ENCODE measurements at places on chromosomes 2 and 18.

DNA sequence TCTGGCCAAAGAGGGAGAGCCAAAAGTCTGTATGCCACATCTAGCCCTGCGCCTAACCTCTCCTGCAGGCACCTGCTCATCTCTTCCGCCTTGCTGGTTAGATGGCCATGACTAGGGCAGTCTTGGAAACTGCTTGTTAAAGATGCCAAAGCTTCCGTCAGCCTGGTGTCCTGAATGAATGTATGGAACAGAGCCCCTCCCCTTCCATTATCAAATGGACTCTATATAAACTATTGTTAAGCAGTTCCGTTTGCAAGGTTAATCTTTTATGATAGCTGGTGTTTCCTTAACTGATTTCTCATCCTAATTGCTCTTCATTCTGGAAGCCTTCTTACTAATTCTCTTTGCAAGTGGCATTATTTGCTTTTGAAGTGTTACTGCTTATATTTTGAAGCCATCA lies 87.1 kb downstream of the ATP9B start:
- no peak for DNase-seq

- DNase-seq = no peak
Measured at GRCh38 chr2:133193544-133194361, 374.5 kb downstream of the NCKAP5 start.

GRCh38 chr18:42341423-42341822 lies 386.4 kb downstream of the PIK3C3 start:
- DNase-seq = no peak

DNA sequence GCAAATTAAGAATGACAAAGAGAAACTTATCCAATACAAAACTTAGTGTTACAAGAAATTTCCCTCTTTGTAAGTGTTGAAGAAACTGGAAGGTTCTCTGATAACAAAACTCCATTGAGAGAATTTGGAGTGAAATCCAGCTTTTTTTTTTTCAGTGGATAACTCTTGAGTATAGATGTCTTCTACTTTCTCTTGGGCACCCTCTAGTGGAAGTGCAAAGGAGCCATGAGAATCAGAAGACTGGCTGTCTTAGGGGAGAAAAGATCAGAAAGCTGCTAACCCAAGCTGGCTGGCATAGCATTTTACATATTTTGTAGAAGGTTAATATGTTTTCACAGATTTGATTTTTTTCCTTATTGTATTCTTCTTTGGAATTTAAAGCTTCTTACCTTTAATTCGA lies 138.8 kb upstream of the SATB2 start:
- no peak for DNase-seq

- no peak for DNase-seq
Measured at GRCh38 chr2:100783987-100784386, 36.0 kb upstream of the NPAS2 start.

GRCh38 chr2:136482966-136483365 lies 282.4 kb upstream of the THSD7B start:
- no peak for DNase-seq

- DNase-seq = peak; percentile 8
Measured at GRCh38 chr18:45621061-45621511, 5.8 kb downstream of the SLC14A2 start.

DNA sequence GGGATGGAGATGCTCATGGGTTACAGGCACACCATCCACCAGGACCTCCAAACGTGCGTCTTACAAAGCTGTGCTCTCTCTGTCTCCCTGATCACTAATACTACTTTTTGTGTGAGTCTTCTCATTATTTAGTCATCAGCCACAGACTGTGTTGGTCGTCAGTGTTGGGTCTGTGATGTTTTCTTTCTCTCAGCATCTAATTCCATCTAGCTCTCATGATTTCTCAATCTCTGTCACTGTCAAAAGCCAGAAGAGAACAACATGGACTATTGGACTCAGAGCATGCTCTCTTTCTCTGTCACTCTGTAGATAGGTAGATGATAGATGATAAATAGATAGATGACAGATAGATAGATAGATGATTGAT lies 6.0 kb upstream of the ARL4C start:
- DNase-seq = no peak

- DNase-seq = no peak
Measured at GRCh38 chr2:237177986-237178385, 92.3 kb downstream of the COPS8 start.

DNA sequence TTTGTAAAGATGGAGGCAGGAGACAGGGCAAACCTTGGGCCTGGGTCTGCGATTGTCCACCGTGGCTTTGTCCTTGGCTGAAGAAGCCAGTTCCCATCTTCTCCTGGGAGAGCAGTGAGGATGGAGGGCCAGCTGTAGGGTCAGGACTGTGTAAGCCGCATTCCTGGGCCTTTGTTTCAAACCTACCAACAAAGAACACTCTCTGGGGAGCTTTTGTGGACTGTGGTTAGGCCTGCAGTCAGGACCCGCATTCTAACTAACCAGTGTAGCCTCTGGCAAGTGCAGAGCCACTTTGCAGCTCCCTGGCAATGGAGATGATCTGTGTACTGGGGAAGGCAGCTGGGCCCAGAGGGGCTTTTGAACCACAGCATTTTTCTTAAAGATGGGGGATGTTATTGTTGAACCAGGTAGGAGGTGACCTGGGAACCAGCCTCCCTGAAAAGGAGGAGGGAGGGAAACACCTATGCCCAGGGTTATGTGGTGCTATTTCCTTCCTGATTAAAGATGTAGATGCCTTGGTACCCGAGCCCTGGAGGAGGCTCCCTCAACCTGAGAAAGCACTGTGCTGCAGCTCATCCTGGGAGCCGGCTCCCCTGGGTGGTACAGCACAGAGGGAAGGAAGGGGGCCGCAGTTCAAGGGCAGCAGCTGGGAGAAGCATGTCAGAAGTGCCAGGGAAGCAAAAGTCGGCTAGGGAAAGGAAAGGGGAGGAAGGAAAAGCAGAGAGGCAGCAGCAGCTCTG lies 12.7 kb upstream of the SMAD4 start:
- no peak for DNase-seq

DNA sequence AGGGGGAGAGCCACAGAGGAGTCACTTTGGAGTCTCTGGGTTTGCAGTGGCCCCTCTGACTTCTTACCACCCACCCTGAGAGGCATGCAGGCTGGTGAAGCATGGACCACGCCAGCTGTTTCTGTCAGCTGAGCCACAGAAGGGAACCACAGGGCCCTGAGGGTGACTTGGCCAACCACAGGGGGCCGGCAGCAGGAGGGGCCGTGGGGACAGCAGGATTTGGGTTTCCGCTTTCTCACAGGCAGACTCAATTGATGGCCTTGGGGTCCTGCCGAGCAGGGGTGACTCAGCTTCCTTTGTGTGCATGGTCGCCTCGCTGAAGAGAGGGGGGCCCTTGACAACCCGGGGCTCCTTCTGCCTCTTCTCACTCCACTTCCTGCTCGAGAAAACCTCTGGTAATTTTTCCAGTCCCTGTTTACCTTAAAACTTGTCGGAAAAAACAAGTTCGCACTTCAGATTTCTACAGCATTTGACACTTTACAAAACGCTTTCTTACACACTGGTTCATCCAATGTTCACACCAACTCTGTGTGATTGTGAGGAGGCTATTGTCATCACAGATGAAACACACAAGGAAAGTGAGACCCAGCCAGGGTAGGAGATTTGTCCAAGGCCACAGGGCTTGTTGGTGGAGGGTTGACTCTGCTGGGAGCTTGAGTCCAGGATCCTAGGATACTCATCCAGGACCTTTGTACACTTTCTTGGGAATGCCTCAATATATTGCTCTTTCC lies 311.2 kb downstream of the LPIN1 start:
- peak; percentile 24 for DNase-seq

DNA sequence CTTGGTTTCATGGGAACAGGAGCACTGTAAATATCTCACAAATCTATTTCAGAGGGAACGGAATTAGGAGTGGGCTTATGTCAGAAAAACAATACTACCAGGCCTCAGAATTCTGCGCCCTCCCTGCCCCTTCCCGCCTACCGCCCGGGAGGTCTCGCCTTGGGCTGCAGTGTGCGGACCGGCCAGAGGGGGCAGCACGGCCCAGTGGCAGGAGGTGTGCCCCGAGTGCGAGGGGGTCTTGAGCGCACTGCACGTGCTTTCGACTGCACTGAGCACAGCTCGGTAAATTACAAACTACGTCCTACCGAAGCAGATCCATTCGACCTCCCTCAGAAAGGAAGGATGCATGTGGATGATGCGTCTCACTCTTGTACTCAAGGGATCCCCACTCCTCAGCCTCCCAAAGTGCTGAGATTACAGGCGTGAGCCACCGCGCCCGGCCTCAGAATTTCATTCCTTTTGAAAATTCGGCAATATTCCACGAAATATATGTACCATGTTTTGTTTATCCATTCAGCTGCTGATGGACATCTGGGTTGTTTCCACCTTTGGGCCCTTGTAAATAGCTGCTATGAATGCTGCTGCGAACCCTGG lies 297.0 kb downstream of the BCL2 start:
- DNase-seq = no peak

- no peak for DNase-seq
Measured at GRCh38 chr2:190809139-190809764, 71.4 kb upstream of the GLS start.

DNA sequence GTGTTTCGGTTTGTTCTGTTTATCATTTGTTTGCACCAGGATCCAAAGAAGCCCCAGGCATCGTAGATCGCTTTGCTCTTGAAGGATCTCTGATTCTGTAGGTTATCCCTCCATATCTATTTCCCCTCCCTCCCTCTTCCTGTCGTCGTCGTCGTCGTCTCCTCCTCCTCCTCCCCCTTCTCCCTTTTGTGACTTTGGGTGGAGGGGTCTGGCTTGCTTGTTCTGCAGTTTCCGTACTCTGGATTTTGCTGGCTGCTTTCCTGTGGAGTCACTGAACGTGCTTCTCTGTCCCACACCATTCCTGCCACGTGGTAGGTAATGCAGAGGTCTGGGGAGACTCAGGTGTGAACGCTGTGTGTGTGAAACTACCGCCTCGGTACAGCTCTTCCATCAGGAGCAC lies 225.0 kb downstream of the LDLRAD4 start:
- DNase-seq = no peak

GRCh38 chr2:228227466-228227865 lies 46.0 kb upstream of the SPHKAP start:
- no peak for DNase-seq

GRCh38 chr2:37119157-37119556 lies 34.8 kb downstream of the GPATCH11 start:
- no peak for DNase-seq

- no peak for DNase-seq
Measured at GRCh38 chr2:212644195-212644837, 105.7 kb upstream of the ERBB4 start.

- DNase-seq = no peak
Measured at GRCh38 chr18:26460449-26461091, 87.8 kb downstream of the KCTD1 start.

DNA sequence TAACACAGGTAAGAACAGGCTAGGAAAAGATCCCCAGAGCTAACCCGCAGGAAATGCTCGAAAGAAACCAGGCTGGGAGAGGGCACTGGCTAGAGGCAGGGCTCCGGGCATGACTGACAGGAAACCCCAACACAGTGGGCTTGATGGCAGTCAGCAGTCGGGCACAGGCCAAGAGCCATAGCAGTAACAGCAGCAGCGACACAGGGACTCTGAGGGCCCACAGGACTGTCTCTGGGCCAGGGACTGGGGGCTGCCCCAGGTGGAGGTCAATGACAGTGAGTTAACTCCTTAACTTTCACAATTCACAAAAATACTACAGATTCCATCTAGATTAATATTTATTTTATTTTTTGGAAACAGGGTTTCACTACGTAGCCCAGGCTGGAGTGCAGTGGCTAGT lies 37.3 kb upstream of the ASPRV1 start:
- no peak for DNase-seq

DNA sequence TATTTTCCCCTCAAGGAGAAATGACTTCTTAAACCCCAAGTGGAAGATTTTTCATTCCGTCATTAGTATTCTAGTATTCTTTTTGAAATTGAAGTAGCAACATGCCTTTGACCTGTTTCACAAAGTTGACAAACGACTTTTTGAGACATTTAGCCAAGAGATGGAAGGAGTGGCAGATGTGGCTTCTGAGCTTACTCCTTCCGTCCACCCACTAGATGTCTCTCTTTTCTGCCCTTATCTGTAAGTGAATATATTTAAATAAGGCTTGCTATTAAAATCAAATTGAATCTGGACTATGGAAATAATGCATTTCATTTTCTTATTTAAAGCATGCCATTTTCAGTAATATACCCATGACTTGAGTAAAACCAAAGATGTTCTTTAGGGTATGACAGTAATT lies 74.1 kb downstream of the ACTR3 start:
- DNase-seq = no peak

- DNase-seq = no peak
Measured at GRCh38 chr18:9068346-9068745, 34.2 kb upstream of the NDUFV2 start.

- DNase-seq = no peak
Measured at GRCh38 chr2:239042046-239042445, 194.2 kb downstream of the TWIST2 start.

DNA sequence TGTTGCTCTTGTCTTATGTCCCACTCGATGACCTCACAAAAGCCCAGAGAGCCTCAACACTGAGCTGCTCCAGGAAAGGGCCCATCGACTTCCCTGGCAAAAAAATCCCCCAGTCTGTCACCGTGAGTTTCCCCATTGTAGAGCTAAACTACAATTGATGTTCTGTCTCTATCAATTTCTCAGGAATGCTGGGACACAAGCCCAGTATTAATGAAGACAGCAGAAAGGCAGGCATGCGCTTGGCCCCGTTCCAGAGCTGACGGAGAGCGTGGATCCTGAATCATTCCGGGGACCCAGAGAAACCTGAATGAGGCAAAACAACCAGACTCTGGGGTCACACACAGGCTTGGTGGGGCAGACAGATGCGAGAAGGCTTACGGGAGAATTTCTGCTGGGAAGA lies 146.9 kb downstream of the TTC32 start:
- DNase-seq = no peak

DNA sequence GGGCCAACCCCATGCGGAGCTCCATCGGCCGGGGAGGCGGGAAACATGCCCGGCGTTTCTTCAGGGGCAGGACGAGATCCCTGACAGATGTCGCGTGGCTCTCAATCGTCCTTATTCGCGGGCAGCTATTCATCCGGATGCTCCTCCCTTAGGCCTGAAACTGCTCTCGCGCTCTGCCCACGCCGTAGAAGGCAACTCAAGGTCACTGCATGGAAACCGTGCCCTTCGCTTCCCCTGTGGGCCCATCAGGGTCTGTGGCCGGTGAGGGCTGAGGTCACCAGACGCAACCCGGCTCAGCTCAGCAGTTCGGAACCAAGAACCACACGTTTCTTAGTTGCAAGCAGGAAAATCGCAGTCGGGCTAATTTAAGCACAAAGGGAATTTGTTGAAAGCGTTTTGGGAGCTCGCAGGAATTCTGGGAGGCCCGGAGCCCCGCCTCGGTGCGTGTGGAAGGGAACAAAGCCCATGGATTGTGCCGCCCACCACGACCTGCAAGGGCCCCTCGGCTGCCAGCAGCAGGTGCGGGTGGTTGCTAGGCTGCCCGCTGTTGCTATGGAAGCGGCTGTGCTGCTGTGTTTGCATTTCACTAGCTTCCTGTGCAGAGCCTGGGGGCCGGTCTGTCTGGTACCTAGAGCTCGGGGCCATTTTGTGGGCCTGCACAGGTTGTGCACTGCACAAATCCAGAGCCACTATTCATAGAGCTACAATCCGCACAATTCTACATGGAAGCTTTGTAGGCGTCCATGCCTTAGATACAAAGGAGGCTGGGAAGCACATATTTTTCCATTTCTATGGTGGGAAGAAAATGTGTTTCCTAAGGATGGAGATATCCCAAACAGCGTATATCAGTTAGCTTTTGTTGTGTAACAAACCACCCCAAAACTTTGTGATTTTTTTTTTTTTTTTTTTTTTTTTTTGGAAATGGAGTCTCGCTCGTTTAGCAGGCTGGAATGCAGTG lies 6.0 kb upstream of the ALLC start:
- no peak for DNase-seq
